ENCODE measurements at places on chromosomes 1 and 21.

GRCh38 chr1:221667504-221667903, 74.4 kb downstream of the DUSP10 start:
- peak; percentile 59 for DNase-seq

GRCh38 chr1:71882637-71883036, 399.7 kb downstream of the NEGR1 start:
- no peak for DNase-seq

DNA sequence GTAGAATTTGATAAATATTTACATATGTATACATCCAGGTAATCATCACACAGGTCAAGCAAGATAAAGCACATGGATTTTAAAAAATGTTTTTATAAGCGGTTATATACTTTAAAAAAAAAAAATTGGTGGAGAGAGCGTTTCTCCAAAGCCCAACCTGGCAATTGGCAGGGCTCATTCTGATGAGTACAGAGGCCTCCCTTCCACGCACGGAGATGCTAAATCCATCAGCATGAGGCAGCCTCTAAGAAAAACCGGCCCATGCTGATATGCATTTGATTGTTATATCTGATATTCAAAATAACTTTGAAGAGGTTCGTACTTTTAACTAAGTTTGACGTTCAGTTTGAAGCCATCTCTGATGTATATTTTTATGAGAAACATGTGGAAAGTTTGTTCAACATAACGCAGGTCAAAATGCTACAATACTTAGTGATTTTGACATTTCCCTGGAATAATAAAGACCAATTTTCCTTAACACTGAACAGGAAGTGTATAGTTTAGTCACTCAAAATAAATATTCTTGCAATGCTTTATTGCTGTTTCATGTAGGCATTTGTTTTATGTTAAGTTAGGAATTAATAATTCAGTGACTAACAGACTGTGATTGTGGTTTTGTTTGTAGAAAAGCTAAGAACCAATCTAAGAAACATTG, 151.7 kb downstream of the NR5A2 start:
- peak; percentile 61 for DNase-seq

DNA sequence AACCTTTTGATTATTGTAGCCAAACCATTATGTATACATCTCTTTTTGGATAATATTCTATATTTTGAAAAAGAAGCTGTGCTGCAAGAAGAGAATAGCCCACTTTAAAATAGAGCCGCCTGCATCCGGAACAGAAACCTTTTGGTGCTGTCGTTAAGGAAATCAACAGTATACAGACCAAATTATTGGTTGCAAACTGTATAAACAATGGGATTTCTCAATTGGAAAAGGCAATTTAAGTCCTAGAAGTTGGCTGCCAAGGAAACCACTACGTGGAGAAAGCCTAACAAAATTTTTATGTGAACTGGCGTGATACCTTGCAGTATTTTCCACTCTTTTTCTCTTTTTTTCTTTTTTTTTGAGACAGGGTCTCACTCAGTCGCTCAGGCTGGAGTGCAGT, 25.8 kb downstream of the DESI2 start:
- DNase-seq, result no peak

DNA sequence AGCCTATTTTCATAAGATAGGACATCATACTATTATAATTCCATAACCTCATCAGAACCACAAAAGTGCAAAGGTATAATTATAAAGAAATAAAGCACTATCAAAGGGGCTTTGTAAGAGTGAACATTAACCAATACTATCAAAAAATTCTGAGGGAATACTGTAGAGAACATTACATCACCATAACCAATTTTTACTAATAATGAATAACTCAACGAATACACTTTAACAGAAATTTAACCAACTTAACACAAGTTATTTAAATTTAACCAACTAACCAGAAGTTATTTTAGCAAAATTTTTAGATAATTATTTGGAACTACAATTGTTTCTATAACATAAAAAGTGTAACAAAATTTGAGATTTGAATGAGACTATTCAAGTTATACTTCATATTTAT, 34.8 kb downstream of the ZSWIM5 start:
- DNase-seq, result no peak

- DNase-seq, result no peak
These were observed 114.4 kb downstream of the CAMTA1 start for GRCh38 chr1:6899621-6900020.

DNA sequence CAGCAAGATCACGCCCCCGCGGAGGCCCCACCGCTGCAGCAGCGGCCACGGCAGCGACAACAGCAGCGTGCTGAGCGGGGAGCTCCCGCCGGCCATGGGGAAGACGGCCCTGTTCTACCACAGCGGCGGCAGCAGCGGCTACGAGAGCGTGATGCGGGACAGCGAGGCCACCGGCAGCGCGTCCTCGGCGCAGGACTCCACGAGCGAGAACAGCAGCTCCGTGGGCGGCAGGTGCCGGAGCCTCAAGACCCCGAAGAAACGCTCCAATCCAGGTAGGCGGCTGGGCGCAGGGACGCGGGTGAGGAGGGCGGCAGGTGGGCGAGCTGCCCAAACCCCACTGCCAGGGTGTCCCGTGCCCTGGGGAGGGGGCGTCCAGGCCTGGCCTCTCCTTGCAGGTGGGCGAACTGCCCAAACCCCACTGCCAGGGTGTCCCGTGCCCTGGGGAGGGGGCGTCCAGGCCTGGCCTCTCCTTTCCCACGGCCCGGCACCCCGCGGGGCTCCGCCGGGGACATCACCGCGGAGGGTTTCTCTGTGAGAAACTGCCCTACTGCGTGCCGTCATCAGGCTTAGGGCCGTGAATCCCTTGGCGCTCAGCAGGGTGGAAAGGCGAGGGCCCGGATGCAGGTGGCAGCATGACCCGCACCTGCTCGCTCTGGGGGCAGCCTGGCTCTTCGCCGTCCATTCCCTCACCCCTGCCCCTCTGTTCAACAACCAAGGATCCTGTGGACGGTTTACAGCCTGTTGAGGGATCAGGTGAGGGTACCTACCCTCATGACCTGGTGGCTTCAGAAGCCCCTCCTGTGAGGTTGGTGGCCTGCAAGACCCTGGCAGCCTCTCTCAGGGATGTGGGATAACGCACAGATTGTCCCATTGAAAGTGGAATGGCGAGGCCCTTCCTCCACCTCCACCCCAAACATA, 534.0 kb downstream of the KIF26B start:
- DNase-seq, result no peak

- DNase-seq, result no peak
These were observed 386.4 kb downstream of the LMO4 start for GRCh38 chr1:87715052-87715451.

- peak; percentile 40 for DNase-seq
These were observed 8.6 kb downstream of the CDC14A start for GRCh38 chr1:100360790-100361510.

DNA sequence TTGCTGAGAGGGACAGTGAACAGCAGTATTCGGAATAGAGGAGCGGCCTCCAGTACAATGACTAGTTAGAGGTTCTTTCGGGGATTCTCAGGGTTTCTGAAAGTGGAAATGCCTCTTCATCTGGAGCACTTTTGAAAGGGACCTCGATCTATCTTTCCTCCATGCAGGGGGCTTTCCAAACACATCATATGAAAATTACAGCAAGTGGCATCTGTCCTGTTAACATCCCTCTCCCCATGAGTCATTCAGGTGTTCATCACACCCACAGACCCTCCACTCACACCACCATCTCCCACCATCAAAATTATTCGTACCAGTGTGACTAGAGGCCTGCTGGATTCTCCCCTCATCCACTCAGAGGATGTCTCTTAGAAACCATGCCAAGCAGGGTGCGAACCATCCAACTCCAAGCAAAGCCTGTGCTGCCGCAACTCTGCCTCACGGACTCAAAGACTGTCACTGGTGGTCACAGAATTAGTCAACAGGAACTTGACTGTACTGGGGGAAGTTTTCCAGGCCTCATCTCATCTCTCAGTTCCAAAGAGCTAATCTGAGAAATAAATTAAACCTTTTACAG, 211.1 kb downstream of the MRPL39 start:
- no peak for DNase-seq

DNA sequence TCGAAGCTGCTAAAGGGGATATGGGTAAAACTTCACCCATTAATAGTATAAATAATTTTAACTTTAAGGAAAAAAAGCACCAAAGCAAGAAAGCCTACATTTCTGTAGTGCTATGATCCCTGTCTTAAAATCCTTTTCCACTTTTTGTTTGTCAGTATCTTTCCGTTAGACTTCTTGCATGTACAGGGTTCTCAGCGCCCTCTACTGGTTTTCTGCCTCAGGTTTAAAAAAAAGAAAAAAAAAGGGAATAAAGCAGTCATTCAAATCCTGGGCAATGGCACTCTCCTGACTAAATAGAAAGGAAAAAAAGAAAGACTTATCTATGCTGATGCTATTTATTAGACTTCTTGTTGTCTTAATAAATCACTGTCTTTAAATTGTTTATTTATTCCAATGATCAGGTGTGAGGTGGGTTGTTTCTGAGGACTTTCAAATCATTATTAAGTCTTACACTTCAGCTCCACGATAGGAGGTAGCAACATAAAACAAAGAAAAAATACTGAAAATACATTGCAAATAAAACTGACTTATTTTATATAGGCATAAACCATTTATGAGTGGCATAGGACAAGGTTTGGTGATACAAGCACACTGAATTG, 475.4 kb upstream of the NR5A2 start:
- peak; percentile 76 for DNase-seq

GRCh38 chr1:20507564-20508410, at the start of gene MUL1:
Gene MUL1 (minus strand): TSS chr1:20508151. CDS start chr1:20508024, 127 bp downstream.
- peak; percentile 89 for DNase-seq

- peak; percentile 99 for DNase-seq
These were observed 69.2 kb upstream of the SGIP1 start for GRCh38 chr1:66464802-66465201.

DNA sequence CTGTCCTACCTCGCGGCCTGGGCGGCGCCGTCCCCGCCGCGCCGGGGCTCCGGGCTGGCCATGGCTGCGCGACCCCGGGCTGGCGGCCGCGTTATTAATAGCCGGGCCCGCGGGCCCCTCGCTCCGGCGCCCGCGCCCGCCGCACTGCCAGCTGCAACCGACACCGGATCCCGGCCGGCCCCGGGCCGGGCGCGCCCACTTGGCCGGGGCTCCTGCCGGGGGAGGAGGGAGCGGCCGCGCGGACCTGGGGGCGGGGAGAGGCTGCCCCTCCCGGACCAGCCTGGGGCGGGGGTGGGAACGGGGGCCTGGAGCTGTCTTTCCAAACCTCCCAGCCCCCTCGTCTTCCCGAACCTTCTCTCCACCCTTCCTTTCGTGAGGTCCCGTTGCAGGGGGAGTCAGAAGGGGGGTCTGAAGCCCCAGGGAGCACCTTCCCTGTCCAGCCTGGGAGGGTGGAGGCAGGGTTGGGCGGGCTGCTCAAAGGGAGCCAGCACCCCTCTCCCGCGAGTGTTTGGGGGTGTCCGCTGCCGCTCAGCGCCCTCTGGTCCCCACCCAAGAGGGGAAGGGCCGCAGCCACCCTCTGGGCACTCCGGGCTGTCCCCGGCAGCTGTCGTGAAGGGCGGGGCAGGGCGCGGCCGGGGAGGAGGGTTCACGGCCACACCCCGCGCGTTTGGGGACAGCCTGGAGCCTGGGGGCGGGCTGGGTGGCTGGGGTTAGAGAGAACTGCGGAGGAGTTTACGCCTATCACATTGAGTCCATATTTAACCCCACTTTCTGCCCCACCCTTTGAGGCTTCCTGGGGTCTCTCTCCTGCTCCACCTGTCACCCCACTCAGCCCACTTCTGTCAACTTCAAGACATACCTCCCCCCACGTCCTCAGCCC, at the start of gene SYNC:
Gene SYNC (minus strand): TSS at position 172 of the 880 bp plus-strand sequence. CDS start 110 bp downstream, at position 62.
- DNase-seq, result peak; percentile 86

DNA sequence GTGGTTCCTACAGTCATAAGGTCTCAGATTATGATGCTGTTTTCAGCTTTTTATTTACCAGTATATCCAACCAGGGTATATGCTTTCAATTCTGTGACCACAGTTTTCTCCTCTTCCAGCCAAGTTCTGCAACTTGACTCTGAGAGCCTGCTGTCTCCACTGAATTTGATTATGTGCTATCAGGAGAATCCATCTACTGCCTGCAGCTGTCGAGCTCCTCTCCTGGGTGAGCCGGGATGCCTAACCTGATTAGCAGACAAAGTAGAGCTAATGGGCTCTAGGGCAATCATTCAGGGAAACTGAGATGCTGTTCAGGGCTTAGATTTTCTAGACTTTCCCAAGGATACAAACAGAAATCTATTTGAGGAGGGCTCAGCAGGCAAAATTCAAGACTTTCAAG, 271.5 kb upstream of the BEND5 start:
- DNase-seq, result no peak

DNA sequence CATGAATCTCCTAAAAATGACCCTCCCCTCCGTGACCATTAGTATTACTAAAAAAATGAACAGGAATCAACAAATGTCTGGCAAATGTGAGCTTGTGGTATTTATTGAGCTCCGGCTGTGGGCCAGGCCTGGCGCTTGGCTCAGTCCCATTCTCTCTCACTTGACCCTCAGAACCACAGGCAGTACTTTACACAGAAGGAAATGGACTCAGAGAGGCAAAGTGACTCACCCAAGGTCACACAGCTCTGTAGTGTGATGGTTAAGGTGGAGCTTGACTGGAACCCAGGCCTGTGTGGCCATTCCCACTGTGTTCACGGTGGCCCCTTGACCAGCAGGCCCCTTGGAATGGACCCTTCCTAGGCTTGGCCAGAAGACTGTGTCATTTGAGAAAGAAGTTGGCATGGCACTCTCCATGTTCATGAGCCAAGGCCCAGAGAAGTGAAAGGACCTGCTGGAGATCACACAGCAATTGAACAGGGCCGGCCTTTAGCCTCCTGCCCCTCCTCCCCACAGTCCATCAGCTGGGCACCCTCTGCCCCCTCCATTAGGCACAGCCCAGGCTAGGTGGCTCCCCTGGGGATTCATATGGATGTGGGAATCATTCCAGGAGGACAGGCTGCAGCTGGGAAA, 32.1 kb downstream of the FAM151A start:
- DNase-seq, result peak; percentile 7

DNA sequence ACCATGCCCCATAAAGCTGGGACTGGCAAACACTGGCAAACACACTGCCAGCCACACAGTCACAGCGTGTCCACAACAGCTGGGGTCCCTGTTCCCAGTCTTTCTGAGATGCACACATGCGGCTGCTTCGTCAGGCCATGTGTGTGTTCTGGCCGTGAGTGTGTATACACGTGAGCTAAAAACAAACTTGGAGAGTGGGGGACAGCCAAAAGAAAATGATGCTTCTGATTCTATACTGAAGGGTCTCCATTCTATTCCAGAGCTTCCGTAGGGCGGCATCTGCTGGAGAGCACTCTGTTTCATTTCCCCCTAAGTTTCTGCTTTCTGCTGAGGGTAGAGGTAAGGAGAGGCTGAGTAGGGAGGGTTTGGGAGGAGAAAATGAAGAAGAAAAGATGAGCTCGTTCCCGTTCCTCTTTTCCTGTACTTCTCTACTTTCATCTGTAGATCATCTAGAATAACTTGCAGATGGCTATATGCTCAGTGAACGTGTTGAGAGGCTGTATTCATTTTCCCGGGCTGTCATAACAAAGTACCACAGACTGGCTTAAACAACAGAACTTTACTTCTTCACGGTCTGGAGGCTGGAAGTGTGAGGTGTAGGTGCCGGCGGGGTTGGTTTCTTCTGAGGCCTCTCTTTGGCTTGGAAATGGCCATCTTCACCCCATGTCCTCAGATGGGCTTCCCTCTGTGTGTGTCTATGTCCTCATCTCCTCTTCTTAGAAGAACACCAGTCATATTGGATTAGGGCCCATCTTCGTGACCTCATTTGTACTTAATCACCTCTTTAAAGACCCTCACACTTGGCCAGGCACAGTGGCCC, 151.6 kb downstream of the TOMM20 start:
- no peak for DNase-seq

- DNase-seq, result peak; percentile 20
These were observed 81.1 kb downstream of the LHX4 start for GRCh38 chr1:180311011-180311730.

Data from AG10803 (cell line).